ENCODE measurements at places on chromosomes 16 and 17. TPM values are rescaled to one million over a fixed set of nuclear protein-coding genes. Genes with fewer than 3 reads are reported as not detected.

Gene WFDC1
- not detected for total RNA-seq

Gene ZNF598
- 18.2 TPM for total RNA-seq

Gene CHST4
- not detected for total RNA-seq

Gene ACE
- total RNA-seq: 52.6 TPM

Gene OTOP2
- total RNA-seq: not detected

Gene BAIAP3
- 0.32 TPM for total RNA-seq

Gene ABI3
- total RNA-seq: 24.0 TPM

Gene EPX
- total RNA-seq: not detected

Measured in epithelial cell of umbilical artery (primary cell).